ENCODE measurements at places on chromosomes 2 and 18.

DNA sequence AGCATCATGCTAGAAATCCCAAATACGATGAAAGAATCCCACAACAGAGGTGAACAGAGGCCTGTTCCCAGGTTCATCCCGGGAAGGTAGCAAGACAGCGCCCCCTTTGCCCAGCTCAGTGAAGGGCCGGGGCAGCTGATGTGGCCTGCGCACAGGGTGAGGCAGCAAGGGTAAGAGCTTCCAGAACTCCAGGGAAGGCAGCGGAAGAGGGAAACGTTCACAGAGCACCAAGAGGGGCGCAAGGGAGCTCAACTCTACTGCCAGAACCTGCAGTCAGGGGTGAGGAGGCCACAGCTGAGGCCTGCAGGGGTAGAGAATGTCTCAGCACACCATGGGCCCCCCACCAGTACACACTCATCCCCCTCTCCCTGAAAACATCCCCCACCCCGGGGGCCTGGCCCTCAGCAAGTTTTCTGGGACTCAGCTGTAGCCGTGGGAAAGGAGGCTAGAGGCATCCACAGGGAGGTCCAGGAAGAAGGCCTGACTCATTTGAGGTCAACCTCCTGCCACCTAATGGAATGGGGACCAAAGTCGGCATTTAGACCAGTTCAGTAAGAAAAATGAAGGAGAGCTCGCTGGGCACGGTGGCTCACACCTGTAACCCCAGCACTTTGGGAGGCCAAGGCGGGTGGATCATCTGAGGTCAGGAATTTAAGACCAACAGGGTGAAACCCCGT is 95.6 kb upstream of the ASAP2 start:
- DNase-seq: no peak

DNA sequence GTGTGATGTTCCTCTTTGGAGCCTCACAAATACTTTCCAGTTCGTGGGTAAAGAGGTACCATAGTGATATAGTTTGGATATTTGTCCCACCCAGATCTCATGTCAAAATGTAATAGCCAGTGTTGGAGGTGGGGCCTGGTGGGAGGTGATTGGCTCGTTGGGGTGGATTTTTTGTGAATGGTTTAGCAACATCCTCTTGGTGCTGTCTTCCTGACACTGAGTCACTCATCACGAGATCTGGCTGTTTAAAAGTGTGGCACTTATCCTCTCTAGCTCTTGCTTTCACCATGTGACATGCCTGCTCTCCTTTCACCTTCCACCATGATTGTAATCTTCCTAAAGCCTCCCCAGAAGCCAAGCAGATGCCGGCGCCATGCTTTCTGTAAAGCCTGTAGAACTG is 3.0 kb upstream of the CCDC93 start:
- no peak for DNase-seq

- DNase-seq: no peak
These were observed 38.5 kb upstream of the PDCL3 start for GRCh38 chr2:100524331-100524730.

- DNase-seq: no peak
These were observed at the start of gene LDLRAD4 for GRCh38 chr18:13218368-13218991. TSS of gene LDLRAD4 (plus strand) at chr18:13218760.

DNA sequence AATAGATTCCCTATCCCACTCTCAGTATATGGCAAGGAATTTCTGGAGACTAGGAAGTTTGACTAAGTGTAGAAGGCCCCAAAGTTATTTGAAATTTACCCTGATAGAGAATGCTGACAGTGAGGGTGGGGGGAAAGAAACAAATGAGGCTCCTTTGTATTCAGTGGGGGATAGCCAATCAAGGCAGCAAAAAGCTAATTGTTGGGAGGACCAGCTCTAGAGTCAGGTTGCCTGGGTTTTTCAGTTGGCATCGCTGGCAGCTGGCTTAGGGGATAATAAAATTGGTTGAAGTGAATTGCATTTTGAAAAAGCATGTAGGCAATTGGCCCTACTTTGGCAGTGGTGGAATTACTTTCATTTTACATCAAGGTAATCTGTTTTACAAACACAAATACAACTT is 79.4 kb upstream of the STAM2 start:
- no peak for DNase-seq

- DNase-seq: no peak
These were observed 113.7 kb upstream of the SRD5A2 start for GRCh38 chr2:31694444-31694843.

- DNase-seq: no peak
These were observed 149.1 kb downstream of the ATAD2B start for GRCh38 chr2:23777826-23778225.

- peak; percentile 96 for DNase-seq
These were observed 481.9 kb downstream of the TMX3 start for GRCh38 chr18:68233018-68233417.

GRCh38 chr2:113176696-113177355 is 3.1 kb downstream of the PSD4 start:
- DNase-seq: no peak

DNA sequence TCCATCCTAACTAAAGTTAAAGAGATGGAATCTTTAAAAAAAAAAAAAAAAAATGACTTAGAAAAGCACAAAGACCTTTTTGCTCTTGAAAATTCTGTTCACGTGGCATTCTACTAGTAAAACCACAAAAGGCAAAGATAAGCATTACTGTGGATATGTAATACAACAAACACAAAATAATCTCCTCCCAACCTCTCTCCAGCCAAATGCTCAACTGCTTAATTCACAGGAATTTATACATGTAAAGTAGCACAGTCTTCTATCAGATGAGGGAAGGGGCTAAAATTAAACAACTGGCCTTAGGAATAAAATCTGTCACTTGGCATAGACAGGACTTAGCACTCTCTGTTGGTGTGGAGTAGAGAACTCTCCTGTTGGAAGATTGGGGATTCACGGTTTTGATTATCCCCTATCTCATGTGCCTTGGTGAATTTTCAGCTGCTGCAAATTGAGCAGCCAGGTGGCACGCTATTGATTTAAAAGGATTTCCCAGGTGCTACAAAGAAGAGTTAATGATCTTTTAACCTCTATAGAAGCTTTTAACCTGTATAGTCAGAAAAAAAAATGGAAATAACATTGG is 57.4 kb downstream of the ATIC start:
- DNase-seq: no peak

- DNase-seq: no peak
These were observed 13.0 kb downstream of the EN1 start for GRCh38 chr2:118834440-118834810.

DNA sequence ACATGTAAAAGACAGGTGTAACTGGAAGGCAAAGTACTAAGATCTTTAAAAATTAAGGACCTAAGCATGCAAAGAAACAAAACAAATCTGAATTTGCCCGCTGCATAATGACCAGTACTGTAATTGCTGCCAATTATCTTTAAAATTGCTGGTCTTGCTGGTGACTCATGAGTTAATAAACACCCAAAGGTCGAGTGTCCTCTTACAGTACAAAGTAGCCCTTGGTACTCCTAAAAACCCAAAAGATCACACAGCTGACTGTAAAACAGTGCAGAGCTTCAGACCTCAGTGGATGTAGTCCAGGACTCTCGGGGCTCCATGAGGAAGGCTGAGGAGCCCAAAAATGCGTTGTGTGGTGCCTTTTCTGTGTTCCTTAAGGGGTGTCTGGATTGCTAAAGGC is 308.7 kb downstream of the CNTNAP5 start:
- DNase-seq: no peak

- DNase-seq: no peak
These were observed 55.4 kb downstream of the FAM171B start for GRCh38 chr2:186749219-186749618.

- DNase-seq: no peak
These were observed 208.0 kb downstream of the ZFP36L2 start for GRCh38 chr2:43018179-43019024.
